NCI-H1436 (cell line): ENCODE measurements at places on chromosomes 7 and 10.
A peak's percentile ranks its signal among the peaks of the same experiment; 100 is the strongest.

DNA sequence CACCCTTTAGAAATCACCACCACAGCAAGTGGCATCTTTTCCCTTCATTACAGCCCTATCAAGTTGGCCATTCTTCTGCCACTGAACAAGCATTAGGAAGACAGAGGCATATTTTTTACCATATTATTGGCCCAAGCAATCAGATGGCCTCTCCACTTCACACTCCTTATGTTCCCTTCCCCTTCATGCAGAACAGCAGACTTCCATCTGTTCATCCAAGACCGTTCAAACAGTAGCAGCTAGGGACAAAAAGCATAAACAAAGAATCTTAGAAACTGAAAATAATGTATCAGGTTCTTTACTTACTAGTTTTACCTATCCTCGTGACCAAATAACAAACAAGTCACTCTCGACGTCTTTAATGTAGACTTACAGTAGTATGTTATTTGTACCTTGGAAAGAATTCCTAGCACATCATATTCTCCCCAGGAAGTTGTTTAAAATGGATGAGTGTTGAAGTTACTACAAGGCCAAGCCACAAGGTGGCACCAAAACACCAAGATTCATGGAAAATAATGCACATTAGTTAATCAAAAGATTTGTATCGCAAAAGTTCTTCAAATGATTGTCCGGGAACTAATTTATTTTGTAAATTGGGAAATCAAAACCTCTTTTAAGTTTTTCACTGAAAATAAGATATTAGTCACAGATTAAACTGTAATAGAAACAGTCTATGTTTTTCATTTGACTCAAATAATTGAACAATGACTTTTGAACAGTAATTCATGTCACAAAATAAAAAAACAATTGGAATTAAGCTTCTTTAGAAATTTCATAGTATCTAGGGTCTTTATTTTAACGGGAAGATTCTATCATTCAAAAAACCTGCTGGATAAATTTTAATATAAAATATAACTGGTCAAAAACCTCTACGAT lies 112.1 kb downstream of the VPS41 start:
- peak; percentile 23 for DNase-seq

DNA sequence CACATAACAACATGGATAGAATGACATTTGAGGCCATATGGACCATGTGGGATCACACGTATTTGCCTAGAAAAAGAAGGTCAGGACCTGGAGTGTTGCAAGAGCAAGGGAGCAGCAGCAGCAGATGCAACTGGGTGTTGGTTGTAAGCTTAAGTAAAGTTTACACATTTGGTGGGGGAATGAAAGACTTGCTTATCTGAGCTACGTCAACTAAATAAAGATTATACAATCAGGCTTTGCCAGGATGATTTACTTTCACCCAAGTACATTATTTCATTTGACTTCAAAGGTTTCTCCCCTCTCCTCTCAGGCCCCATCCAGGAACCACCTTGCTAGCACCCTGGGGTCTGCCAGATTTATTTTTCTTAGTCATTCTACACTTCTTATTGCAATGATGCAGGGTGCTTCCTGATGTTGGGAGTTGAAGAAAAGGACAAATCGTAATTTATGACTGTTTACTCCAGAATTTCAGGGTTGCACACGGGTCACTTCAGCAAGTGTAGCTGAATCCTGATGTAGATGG lies 591.9 kb upstream of the IGFBP3 start:
- no peak for DNase-seq

- no peak for DNase-seq
Measured at GRCh38 chr10:86391236-86391840, 24.7 kb upstream of the GRID1 start.

- DNase-seq: no peak
Measured at GRCh38 chr10:34112171-34112782, 702.8 kb downstream of the PARD3 start.

DNA sequence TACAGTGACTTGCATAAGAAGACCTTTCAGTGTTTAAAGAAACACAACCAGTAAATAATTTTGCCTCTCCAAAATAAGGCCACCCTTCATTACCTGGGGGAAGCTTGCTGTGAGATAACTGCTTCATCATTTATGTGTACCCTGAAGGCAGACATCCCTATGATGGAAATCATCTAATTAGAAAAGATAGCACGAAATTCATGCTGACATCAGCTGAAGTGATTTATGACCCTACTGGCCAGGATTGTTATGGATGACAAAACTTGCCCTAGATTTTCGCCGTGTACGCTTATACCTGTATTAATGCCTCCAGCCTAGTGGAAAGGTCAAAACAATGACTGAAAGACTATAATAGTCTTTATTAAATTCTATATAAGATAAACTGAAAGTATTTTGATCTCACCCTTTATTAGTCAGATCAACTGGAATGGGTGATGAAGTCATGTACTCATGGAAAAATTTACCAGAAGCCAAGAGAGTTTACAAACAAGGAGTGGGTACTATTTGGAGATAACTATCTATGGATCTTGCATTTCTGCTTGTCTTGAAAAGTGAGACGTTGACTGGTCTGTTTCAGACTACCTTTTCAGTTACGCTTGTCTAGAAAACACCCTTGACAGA lies 114.2 kb downstream of the PPP1R3A start:
- DNase-seq: no peak
